ENCODE measurements at places on chromosomes 16 and 17. TPM values are rescaled to one million over a fixed set of nuclear protein-coding genes. Genes with fewer than 3 reads are reported as not detected.

GRCh38 chr17:39813631-39814030 lies 50.5 kb downstream of the IKZF3 start:
- DNase-seq, result peak; percentile 31

GRCh38 chr17:82531431-82531881 lies 11.9 kb downstream of the FOXK2 start:
- DNase-seq, result no peak

- no peak for DNase-seq
These were observed 20.7 kb downstream of the GAA start for GRCh38 chr17:80122026-80122575.

DNA sequence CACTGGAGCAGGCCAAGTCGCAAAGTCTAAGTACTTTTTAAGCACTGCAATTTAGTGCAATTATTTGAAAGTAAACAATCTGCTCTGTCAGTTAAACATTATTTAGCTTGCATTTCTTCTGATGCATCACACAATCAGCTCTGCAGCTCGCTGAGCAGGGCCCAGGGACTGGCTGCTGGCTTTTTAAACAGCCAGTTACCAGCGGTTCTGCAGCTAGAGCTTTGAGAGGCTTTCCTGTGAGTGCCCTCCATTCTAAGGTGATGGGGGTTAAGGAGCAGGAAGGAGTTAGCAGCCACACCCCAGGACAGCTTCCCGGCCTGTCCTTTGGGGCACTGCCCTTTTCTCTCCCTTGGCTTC lies 154.3 kb downstream of the SALL1 start:
- no peak for DNase-seq

DNA sequence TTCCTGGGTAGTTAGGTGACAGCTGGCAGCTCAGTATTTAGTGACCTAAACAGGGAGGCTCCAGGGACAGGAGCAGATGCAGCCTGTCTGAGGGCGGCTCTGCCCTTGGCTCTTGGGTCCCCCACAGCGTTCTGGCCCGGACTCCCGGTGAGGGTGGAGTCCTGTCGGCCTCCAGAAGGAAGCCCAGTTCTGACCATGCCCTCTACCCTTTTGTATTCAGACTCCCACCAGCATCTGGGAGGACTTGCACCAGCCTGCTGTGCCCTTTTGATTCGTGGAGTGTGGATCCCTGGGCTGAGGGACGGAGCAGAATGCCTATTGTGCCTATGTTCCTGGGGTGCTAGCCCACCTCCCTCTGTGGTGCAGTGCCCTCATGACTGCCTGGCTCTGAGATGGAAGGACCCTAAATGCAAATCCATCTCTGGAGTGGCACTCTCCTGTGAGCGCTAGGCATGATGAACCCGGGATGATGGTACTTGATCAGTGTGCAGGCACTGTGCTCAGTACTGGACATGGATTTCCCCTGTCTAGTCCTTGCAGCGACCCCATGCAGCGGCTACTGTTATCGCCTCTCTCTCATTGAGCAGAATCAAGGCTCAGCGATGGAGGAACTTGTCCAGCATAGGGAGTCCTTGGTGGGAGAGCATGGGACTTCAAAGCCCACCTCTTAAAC lies 123.1 kb downstream of the SNX29 start:
- DNase-seq, result no peak

DNA sequence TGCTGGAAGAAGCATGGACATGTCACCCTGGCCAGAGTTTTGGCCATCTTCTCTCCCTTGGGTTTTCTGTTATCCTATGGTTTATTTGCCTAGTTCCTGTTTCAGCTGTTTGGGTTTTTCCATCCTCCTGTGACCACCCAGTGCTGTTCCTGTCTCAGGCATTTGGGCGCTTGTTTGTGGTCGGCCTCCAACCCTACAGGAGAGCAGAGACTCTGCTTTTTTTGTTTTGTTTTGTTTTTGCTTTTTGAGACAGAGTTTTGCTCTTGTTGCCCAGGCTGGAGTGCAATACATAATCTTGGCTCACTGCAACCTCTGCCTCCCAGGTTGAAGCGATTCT lies 3.3 kb upstream of the ZC3H7A start:
- no peak for DNase-seq

The MARVELD3 gene
- not detected for total RNA-seq

DNA sequence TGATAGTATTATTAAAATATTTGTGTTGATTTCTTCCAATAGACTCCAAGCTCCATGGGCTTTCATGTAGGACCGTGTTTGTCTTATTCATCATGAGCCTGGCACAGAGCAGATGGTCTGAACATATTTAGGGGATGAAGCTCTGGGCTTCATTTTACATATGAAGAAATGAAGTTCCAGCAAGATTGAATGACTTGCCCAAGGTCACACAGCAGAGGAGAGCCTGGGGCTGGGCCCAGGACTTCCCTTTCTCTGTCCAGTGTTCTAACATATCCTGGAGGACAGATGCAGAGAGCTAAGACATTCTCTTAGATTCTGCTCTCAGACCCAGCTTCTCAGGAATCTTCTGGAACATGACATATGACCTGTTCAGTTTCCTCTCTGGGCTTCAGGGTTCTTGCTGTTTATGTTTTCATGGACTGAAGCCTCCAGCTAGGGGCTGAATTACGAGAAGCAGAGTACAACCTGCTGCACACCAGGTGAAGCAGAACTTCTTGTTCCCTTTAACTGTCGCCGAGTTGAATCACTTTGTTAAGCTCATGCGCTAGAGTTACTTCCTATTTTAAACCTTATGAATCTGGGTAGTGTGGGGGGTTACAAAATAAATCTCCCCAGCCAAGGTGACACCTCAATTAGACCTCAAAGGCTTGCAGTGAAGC lies 53.6 kb downstream of the GPRC5B start:
- DNase-seq, result no peak

DNA sequence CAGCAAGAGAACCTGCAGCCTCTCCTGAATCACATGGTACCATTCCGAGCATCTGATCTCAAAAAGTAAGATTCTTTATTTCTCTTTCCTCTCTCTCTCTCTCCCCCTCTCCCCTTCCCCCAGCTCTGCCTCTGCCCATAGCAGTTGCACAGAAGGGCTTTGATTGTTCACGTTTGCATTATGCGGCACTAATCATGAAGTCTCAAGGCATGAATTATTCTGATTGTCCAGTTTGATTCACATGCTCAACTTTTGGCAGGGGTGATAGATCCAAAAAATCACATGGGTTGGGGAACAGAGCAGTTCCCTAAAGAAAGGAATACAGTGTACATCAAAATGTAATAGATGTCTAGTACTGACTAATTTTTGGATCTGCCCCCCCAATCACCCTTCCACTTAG lies 380.0 kb upstream of the SOX9 start:
- no peak for DNase-seq

DNA sequence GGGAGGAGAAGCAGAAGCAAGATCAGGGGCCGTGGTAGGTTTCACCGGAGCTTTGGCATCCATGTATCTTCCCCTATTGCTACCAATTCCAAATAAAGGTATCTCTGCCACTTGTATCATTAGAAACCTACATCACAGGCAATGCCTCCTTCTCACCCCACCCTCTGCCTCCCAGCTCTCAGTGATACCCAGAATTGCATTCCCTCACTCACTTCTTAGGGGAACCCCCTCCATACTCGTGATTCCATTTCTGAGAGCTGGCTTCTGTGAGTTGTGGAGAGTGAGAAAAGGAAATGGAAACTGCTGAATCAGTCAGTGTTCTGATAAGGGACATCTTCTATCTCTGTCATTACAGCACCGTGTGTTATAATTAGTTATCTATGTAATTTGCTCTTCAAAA lies 2.3 kb upstream of the CCL3 start:
- DNase-seq, result peak; percentile 47

The UNK gene
- total RNA-seq, result 70.3 TPM

The FBXO39 gene
- 0.70 TPM for total RNA-seq

DNA sequence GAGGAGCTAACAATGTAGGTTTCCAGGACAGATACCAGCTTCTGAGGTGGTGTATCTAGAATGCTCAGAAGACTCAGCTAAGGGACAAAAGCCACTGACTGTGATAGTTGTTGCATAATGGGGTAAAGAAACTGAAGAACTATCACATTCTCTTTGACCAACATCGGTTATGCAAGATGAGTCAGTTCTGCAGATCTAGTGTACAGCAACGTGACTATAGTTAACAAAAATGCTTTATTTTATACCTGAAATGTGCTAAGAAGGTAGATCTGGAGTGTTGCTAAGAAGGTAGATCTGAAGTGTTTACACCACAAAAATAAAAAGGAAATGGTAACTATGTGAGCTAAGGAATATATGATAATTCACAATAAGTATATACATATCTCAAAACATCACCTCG lies 2.5 kb downstream of the KRTAP9-6 start:
- DNase-seq, result no peak

The SCO1 gene
- 28.6 TPM for total RNA-seq
